ENCODE measurements at places on chromosomes 5 and 9.

DNA sequence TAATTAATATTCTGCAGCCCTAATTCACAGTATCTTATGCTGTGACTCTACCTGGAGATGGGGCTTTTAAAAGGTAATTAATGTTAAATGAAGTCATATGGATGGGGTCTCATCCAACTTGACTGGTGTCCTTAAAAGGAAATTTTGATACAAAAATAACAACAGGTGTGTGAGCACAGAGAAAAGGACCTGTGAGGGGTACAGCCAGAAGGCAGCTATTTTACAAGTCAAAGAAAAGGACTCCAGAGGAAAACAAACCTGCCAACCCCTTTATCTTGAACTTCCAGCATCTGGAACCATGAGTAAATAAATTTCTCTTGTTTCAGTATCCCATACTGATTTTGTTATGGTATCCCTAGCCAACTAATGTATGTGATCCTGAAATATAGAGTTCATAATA, 250.3 kb downstream of the TMEM232 start:
- DNase-seq: no peak

GRCh38 chr9:13817754-13818278, 496.1 kb downstream of the NFIB start:
- no peak for DNase-seq

- DNase-seq: no peak
These were observed 218.9 kb downstream of the TMEM161B start for GRCh38 chr5:88049737-88050136.

GRCh38 chr5:132055808-132056609, 4.4 kb upstream of the IL3 start:
- peak; percentile 7 for DNase-seq

DNA sequence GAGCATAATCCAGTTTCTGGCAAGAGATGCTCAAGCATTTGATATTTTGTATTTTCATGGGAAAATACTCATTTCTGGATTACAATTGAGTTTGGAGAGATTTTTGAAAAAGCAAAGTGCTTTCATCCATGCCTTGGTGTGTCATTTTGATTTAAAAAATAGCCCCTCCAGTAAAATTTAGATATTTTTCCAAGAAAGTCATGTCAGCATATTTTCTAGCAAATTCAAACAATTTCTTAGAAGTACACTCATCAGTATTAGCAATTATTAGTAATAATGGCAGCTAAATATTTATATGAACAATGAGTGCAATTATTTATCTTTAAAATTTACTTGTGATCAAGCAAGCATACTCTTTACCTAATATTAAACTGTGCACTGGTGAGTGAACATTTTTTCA, 102.2 kb upstream of the TMEM161B start:
- DNase-seq: no peak

GRCh38 chr5:64759960-64760660, 8.4 kb downstream of the SREK1IP1 start:
- no peak for DNase-seq

DNA sequence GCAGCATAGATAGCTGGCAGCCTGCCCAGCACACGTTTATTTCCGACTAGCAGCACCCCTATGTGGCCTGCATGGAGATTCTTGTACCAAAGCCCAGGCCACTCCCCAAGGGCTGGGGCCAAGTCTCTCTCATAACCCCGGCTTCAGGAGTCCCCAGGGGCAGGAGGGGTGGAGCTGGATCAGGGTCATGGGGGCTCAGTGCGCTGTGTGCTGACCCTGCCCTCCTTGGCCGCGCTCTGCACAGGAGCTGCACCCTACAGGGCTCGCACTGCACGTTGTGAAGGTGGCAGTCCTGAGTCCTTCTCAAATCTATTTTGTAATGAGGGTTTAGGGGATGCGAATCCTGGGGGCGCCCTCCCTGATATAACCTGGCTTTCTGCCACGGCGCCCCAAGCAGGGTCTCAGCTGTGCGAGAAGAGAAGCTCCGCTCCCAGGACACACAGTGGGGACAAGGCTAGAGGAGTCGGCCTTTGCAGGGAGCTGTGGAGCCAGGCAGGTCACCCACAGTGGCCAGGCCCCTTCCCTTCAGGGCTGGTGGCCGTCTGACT, 28.6 kb downstream of the NKD2 start:
- DNase-seq: no peak

DNA sequence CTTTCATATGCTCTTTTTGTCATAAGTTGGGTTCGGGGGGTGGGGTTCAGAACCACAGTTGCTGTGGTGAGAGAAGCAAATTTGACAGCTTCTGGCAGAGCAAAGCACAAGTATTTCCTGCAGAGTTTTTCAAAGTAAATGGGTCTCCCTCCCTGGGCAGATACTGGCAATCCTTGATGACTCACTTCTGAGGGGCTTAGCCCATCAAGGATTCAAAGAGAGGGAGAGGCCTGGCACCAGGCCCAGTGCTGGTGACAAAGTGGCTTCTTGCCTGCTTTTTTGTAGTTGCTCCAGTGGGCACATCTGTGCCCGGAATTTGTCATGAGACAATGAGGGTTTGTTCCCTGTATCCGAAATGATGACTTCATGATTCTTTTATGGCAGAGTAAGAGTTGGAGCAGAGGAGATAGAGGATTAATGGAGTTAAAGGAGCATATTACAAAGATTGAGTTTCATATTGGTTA, 46.6 kb upstream of the TNC start:
- DNase-seq: no peak

- DNase-seq: no peak
These were observed 16.6 kb downstream of the PDZD2 start for GRCh38 chr5:31655491-31655890.

GRCh38 chr9:71783120-71783523, 14.8 kb upstream of the CEMIP2 start:
- DNase-seq: no peak

- DNase-seq: no peak
These were observed 93.2 kb downstream of the NLN start for GRCh38 chr5:65815161-65815560.

GRCh38 chr5:129689045-129689444, 58.8 kb upstream of the MINAR2 start:
- DNase-seq: no peak

DNA sequence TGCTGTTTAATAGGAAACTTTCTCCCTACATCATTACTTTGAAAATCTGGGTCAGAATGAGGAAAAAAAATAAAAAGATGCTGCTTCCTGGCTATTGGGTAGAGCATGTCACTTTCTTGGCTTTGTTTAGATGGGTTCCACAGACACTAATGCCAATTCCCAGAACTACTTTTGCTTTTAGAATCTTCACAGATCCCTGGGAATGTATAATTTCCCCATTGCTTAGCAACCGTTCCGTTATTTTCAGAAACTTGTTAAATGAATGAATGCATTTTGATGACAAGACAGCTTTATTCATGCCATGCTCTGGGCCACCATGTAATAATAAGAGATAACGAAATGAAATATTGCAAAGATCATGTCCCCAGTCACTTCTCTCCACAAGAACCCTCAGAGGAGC, 126.5 kb upstream of the TRPC7 start:
- no peak for DNase-seq

- DNase-seq: no peak
These were observed 72.8 kb upstream of the IFNK start for GRCh38 chr9:27451207-27451797.

DNA sequence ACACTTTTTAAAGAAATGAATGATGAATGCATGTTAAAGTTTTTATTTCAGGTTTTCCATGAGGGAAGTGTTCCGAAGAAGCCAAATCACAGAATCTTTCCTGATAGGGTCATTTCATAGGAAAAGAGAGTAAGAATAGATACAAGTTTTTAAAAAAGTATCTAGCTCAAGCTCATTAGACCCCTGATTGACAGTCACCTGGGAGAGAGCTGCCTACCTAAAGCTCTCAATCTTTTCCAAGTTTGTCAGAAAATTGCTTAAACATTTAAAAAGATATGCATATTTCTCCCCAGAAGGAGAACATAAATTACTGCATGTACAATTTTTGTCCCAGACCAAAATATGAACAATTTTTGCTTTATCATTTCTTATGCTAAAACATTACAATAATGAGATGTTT, 47.9 kb upstream of the CHSY3 start:
- DNase-seq: no peak

GRCh38 chr9:97987487-97987886, 4.3 kb downstream of the ANP32B start:
- DNase-seq: peak; percentile 18

DNA sequence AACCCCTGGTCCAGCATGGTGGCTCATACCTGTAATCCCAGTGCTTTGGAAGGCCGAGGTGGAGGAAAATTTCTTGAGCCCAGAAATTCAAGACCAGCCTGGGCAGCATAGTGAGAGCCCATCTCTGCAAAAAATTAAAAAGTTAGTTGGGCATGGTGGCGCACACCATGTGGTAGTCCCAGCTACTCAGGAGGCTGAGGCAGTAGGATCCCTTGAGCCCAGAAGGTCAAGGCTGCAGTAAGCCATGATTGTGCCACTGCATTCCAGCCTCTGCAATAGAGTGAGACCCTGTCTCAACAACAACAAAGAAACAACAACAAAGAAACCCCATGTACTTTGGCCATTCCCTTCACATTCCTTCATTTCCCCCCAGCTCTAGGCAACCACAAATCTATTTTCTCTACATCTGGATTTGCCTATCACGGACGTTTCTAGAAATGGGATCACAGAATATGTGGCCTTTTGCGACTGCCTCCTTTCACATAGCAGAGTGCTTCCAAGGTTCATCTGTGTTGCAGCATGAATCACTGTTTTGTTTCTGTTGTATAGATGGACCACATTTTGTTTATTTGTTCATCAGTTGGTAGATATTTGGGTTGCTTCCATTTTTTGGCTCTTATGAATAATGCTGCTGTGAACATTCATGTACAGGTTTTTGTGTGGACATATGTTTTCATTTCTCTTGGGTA, 17.9 kb downstream of the MIGA2 start:
- DNase-seq: no peak

DNA sequence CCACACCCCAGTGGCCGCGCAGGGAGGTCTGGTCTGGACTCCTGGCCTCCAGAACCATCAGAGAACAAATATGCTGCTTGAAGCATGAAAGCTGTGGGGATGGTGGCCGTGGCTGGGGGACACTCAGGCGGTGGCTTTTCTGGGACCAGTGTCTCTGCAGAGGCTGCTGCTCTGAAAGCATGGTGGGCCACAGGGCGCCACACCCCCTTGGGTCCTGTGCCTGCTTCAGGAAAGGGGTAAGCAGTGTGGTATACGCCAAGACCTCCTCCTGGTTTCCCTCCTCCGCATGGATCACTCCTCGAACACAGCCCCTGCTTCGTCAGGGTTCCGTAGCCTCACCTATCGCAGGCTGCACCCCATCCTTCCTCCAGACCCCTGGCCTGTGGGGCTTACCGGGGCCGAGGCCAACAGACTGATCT, 19.7 kb upstream of the TERT start:
- DNase-seq: no peak

GRCh38 chr9:127491516-127491915, 40.2 kb downstream of the LRSAM1 start:
- no peak for DNase-seq

DNA sequence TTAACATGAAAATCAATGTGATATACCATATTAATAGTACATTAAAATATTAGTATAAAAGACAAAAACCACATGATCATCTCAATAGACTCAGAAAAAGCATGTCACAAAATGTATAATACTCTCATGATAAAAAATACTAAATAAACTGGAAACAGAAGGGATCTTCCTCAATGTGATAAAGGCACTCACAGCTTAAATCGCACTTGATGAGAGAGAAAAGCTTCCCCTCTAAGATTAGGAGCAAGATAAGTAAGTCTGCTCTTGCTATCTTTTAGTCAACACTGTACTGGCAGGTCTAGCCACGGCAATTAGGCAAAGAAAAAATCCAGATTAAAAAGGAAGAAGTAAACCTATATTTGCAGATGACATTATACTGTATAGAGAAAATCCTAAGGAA, 21.8 kb upstream of the MSH3 start:
- no peak for DNase-seq

DNA sequence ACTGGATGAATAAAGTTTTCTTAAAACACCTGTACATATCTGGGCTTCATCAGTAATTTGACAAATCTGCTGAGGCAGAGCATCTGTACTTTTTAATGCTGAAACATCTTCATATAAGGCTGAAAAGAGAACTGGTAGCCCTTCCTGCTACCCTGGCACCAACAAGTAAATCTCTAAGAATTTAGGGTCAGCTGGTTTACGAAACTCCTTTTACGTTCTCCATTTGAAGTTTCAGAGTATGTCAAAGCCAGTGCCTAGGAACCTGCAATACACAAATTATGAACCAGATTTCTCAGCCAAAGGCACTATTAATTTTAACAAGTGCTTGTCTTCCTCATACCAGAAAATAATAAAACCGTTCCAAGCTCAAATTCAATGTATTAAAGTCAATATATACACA, 3.8 kb downstream of the ZFAND5 start:
- no peak for DNase-seq

DNA sequence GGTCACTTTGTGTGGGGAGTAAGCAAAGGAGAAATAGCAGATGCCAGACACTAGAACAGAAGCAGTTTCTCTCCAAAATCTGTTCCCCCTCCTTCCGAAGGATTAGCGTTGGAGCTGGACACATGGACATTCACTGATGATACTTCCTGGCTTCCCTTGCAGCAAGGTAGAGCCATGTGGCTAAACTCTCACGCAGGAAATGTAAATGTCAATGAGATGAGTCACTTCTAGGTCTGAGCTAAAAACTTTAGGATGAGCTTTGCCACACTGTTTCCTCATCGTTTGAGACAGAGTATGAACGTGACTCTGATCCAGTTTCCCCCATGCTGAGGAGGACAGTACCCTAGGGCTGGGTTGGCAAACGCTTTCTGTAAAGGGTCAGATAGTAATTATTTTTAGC, 5.1 kb downstream of the BHMT2 start:
- DNase-seq: no peak
